HAP-1 (cell line): ENCODE measurements at places on chromosomes 5 and 9.

DNA sequence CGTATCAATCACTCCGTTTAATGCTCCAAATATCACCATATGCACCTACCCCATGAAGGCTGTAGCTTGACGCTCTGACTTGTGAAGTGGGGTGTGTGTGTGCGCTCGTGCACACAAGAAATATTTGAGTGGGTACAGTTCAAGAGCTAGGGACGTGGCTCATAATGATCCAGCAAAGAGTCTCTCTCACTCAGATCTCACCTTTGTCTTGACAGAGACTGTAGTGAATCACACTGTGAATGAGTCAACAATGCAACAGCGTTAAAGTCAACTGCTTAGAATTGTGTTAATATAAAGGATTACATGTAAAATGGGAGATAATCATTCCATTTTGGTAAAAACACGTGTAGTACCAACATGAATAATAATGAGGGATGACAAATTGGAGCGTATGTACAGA, 119.4 kb downstream of the MED27 start:
- DNase-seq = no peak

DNA sequence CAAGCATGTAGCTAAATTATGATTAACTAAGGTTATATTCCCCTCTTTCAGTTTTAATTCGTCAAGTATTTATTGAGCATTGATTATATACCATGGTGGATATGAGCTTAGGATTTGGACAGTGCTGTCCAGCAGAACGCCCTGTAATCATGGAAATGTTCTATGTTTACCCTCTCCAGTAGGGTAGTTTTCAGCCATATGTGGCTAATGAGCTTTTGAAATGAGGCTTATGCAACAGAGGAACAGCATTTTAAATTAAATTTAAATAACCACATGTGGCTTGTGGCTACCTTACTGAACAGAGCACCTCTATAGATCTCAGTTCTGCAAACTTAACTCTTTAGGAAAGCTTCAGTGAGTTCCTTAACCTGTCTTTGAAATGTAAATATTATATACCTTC, 59.1 kb downstream of the JMY start:
- DNase-seq = no peak

DNA sequence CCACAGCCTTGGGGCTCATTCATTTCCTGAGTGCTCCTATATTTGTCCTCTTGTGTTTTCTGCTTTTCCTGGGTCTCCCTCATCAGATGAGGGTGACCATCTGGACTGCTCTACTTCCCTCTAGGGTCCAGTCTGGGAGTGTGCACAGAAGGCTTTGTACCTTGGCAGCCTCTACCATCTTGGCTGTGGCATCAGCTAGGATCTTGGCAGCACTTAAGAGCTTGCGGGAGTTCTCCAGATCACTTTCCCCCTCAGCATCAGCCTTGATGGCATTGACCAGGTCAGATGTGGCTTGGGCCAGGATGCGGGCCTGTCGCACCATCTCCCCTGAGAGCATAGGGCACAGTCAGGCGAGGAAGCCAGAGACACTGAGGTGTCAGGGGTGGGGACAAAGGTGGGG, 15.8 kb downstream of the TLN1 start:
- no peak for DNase-seq

- no peak for DNase-seq
Observed at GRCh38 chr9:122812736-122813135, 12.8 kb downstream of the OR1K1 start.

GRCh38 chr9:76571743-76572146, 112.8 kb downstream of the GCNT1 start:
- no peak for DNase-seq

GRCh38 chr9:88236511-88237478, 98.5 kb upstream of the SPATA31C2 start:
- DNase-seq = no peak

GRCh38 chr5:171155621-171156020, 153.4 kb upstream of the TLX3 start:
- DNase-seq = no peak

- no peak for DNase-seq
Observed at GRCh38 chr5:15575666-15576065, 75.7 kb downstream of the FBXL7 start.

- no peak for DNase-seq
Observed at GRCh38 chr9:35993976-35994720, 36.2 kb upstream of the OR2S2 start.

- DNase-seq = no peak
Observed at GRCh38 chr5:113246361-113246870, 188.4 kb downstream of the TSSK1B start.

DNA sequence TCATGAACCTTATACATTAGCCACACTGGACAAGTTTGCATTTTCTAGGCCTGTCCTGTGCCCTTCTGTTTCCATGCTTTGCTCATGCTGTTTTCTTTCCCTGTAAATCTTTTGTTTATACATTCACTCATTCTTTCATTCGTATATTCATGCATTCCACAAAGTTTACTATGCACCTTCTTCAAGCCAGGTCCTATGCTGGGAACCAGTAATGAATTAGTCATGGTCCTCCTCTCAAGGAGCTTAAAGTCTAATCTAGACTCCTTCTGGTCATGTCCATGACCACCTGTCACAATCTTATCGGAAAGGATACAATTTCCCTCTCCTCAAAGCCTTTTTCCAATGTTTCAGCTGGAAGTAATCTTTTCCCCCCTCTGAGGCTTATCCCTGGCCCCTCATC, 9.1 kb upstream of the XPA start:
- no peak for DNase-seq

GRCh38 chr5:57004800-57005199, 52.9 kb upstream of the MIER3 start:
- DNase-seq = no peak

DNA sequence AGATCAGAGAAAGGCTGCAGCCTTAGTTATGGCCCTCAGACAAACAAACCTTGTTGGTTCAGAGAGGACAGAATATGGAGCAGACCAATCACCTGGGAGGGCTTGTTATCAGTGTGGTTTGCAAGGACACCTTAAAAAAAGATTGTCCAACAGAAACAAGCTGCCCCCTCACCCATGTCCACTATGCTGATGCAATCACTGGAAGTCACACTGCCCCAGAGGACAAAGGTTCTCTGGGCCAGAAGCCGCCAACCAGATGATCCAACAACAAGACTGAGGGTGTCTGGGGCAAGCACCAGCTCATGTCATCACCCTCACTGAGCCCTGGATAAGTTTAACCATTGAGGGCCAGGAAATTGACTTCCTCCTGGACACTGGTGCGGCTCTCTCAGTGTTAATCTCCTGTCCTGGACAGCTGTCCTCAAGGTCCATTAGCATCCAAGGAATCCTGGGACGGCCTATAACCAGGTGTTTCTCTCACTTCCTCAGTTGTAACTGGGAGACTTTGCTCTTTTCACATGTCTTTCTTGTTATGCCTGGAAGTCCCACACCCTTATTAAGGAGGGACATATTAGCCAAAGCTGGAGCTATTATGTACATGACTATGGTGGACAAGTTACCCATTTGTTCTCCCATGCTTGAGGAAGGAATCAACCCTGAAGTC, 36.9 kb upstream of the TBCA start:
- DNase-seq = no peak

DNA sequence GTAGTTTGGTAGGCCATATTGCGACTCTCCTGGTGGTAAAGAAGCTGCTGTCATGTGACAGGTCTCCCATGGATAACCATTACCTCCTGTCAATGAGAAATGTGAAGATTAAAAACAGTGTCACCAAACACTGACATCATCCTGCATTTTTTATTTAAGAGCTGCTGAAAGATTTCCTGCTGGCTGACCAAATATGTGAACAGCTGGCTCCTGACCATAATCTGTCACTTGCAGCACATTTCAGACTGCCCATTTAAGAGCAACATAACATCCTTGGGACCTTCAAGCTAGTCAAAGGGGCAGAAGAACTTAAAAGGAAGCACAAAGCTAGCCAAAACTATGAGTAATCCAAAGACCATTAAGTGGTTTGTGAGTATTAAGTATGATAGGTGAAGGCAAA, 288.0 kb downstream of the IZUMO3 start:
- no peak for DNase-seq

- DNase-seq = no peak
Observed at GRCh38 chr9:134522502-134522848, 119.1 kb upstream of the COL5A1 start.

- no peak for DNase-seq
Observed at GRCh38 chr5:8560776-8561175, 691.8 kb downstream of the MTRR start.

DNA sequence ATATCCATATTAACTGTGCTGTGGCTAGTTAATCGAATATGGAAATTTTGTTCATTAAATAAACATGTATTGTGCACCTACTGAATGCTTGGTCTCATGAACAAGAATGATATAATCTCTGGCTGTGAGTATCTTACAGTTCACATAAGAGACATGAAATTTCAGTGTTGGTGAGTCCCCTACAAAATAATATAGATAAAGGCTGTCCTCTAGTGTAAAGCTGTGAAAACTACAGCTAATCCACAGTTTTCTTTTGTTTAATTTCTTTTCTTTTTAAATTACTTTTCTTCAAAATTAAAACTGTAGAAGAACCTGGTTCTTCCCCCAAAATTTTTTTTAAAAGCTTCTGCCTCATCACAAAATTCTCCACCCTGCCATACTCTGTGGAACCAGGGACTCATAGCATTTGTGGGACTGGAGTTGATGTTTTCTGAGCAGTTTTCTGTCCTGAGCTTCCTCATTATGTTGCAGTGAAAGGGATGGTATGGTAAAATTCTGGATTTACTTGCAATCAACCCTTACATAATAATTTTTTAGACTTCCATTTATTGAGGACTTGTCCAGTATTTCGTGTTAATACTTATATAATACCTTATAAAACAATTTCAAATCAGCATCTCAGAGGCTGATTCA, 135.0 kb downstream of the STK32A start:
- no peak for DNase-seq

- DNase-seq = no peak
Observed at GRCh38 chr5:62623271-62623670, 44.7 kb downstream of the LRRC70 start.

GRCh38 chr9:104863180-104863883, 64.6 kb downstream of the ABCA1 start:
- DNase-seq = peak; percentile 73
